Sigmoid colon (tissue), 7 donors: ENCODE measurements at places on chromosomes 3 and 15. TPM values are rescaled to one million over a fixed set of nuclear protein-coding genes. Genes with fewer than 3 reads are reported as not detected.

DNA sequence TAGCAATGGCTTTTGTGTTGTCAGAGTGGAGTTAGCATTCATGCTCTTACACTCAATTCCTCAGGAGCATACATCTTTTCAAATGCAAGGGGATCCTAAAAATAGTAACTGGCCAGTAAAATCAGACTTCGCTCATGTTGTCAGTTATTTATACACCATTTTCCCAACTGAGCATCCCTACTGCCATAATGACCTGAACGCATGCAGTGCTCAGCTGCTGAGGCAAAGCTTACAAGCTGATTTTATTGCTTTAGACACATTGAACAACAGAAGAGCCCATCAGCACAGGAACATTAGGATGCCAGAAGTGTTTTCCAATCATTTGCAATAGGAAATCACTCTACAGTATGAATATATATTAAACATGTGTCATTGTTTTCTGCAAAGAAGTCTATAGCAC is 689.7 kb upstream of the BCHE start:
- no peaks in the 10 kb centered on the region for H3K27me3 ChIP-seq
- peaks cover 6% of the 10 kb centered on the region for H3K4me1 ChIP-seq
- no peak overlapping the region for H3K4me3 ChIP-seq
- no peak for DNase-seq

- no peak overlapping the region for H3K4me3 ChIP-seq
- H3K27ac ChIP-seq: peak overlapping the region; percentile 92
- no peak for DNase-seq
- H3K27me3 ChIP-seq: no peaks in the 10 kb centered on the region
- peaks cover 29% of the 10 kb centered on the region for H3K36me3 ChIP-seq
Observed at GRCh38 chr3:48422681-48423080, 7.2 kb downstream of the PLXNB1 start.

DNA sequence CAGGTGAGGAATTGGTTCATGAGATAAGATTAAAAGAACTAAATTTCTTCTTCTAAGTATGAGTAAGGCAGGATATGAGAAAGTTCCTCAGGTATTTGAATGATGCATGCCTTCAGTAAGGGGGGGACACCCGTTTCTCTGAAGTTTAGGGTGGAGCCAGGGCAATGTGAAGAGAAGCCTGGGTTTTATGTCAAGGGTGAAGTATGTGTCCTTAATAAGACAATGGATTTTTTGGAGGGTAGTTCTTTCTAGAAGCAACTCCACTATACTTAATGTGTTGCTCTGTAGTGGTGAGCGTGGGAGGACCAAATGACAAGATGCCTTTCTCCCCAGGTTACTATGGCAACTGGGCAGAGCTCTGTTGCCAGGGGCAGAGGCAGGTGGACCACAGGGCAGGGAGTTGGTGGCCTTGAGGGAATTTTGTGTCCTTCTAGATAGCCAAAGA is 44.0 kb downstream of the PHLDB2 start:
- DNase-seq: no peak
- peak overlapping the region; percentile 70 for H3K27ac ChIP-seq
- H3K4me3 ChIP-seq: no peak overlapping the region
- H3K27me3 ChIP-seq: no peaks in the 10 kb centered on the region
- H3K36me3 ChIP-seq: no peaks in the 10 kb centered on the region

- H3K4me3 ChIP-seq: no peak overlapping the region
- H3K36me3 ChIP-seq: no peaks in the 10 kb centered on the region
- H3K27me3 ChIP-seq: peaks cover 18% of the 10 kb centered on the region
- no peak overlapping the region for H3K27ac ChIP-seq
- peaks cover 7% of the 10 kb centered on the region for H3K4me1 ChIP-seq
Observed at GRCh38 chr15:28890711-28891495, 5.1 kb downstream of the APBA2 start.

GRCh38 chr3:66270701-66271100 is 49.9 kb downstream of the SLC25A26 start:
- H3K4me1 ChIP-seq: no peaks in the 10 kb centered on the region
- no peak overlapping the region for H3K4me3 ChIP-seq
- no peaks in the 10 kb centered on the region for H3K27me3 ChIP-seq
- no peaks in the 10 kb centered on the region for H3K36me3 ChIP-seq

DNA sequence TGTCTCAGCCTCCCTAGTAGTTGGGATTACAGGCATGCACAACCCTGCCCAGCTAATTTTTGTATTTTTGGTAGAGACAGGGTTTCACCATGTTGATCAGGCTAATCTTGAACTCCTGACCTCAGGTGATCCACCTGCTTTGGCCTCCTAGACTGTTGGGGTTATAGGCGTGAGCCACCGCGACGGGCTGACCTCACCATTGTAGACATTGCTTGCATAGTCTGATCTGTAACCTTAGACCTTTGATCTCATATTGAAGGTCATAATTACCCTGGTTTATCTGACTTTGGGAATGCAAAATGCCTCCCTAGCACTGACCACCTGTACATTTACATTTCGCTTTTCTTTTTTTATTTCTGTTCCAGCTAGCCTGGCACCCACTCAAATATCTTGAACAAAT is 31.2 kb downstream of the ADGRG7 start:
- no peaks in the 10 kb centered on the region for H3K27me3 ChIP-seq
- H3K27ac ChIP-seq: no peak overlapping the region
- no peak for DNase-seq
- no peak overlapping the region for H3K4me3 ChIP-seq
- H3K4me1 ChIP-seq: no peaks in the 10 kb centered on the region
- no peaks in the 10 kb centered on the region for H3K36me3 ChIP-seq

DNA sequence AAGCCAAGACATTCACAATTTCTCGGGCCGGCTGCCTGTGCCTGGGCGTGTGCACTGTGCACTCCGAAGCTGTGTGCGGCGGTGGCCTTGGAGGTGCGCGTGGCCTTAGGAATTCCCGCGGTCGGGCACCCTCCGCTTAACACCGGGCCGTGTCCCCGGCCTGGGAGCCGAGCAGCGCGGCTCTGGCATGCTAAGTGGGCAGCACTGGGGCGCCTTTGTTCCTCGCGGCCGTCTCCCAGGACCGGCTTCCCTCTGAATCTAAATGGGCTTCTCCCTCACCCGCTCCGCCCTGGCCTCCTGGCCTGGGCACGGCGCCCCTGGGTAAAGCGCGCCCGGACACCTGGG is 498 bp upstream of the ARNT2 start:
- peak overlapping the region; percentile 58 for H3K4me3 ChIP-seq
- no peaks in the 10 kb centered on the region for H3K36me3 ChIP-seq
- DNase-seq: no peak
- H3K27ac ChIP-seq: peak overlapping the region; percentile 71
- no peaks in the 10 kb centered on the region for H3K27me3 ChIP-seq

CSPG4 gene
- total RNA-seq: 66.0 TPM
